ENCODE measurements at places on chromosomes 1 and 21.

GRCh38 chr21:28489162-28489561, 503.5 kb downstream of the LTN1 start:
- no peak for DNase-seq

DNA sequence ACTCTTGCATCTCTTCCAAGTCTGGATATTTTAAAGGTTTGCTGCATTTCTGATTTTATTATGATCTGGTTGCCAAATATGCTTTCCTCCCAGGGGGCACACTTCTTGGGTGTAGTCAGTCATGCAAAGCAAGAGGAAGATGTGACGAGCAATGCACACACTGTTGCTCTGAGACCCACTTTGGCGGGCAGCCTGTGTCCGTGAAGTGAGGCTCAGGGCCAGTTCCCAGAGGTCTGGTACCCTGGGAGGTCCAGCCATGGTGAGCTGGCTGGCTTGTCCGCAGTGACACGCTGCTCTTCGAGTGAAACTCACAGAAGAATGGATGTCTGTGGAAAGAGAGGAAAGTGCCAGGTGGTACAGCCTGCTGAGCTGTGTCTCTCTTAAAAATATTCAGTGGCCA, 52.8 kb upstream of the EDN2 start:
- no peak for DNase-seq

GRCh38 chr1:10962483-10962882, 50.0 kb upstream of the TARDBP start:
- DNase-seq: no peak

- DNase-seq: no peak
These were observed 55.8 kb upstream of the RC3H1 start for GRCh38 chr1:174077749-174078490.

GRCh38 chr1:241997401-241997998, 1.4 kb downstream of the MAP1LC3C start:
- DNase-seq: no peak

- peak; percentile 66 for DNase-seq
These were observed 86.4 kb downstream of the FAF1 start for GRCh38 chr1:50873458-50874187.

GRCh38 chr1:205137901-205138300, 16.1 kb upstream of the RBBP5 start:
- DNase-seq: no peak

- no peak for DNase-seq
These were observed 56.3 kb downstream of the HTR6 start for GRCh38 chr1:19720973-19721372.

DNA sequence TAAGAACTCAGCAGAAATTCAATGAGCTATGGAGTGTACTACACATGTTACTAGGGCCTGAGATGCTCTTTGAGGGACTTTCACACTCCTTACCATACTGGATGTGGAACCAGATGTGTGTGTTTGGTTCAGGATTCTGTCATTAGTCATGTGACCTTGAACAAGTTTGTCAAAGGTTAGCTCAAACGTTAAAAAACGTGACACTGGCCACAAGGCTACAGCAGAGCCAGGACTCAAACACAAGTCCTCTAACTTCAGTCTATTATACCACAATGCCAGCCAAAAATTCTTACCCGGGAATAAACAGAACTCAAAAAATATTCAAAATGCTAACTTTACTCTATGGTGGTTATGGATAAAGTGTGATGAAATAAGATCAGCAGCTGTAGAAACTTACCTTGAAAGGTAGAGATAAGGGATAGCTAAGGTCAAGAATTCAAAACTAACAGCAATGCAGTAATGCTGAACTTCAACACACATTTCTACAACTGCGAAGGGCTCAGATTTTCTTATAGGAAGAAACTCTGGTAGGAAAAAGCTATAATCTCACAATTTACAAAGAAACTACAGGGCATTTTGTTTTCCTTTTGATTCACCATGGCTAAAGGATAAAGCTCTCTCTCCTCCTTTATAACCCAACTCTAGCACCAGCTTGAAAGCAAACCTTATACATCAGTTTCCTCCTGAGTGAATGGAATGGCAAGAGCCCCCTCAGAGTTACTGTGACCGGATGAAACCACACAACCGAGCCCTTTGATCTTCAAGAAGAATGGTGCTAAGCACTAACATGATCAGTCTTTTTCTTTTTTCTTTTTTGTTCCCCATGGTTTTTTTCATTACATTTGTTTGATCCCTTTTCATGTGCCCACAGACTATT, 233.9 kb downstream of the SLC45A1 start:
- DNase-seq: no peak

GRCh38 chr1:19461220-19461554, 24.2 kb downstream of the CAPZB start:
- DNase-seq: no peak

DNA sequence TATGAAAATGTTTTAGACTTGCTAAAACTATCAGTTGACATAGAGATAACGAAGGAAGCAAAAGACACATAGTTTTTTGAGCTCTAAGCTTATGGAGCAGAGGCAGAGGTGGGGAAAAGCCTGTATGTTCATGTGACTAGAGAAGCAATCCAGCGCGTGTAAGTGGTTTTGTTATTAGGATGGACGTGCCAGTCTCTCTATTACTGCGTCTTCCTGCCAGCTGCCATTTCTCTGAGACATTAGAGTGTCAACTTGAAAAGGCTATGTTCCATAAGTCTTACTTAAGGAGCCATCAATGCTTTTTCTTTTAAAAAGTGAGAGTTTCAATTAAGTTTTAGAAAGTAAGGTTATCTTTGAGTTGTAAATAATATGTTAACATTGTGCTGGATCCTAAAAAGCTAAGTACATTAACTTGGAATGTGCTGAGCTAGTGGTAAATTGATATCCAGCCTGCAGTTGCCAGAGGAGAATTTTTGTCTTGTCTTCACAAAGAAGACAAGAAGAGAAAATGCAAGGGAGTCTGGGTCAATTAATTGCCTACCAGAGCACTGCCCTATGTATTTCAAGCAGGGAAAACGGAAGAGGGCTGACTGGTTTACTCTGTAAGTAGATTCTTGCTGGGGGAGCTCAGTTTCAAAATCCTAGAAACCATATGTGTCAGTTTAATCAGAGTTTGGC, 161.8 kb upstream of the B3GALT2 start:
- DNase-seq: no peak

DNA sequence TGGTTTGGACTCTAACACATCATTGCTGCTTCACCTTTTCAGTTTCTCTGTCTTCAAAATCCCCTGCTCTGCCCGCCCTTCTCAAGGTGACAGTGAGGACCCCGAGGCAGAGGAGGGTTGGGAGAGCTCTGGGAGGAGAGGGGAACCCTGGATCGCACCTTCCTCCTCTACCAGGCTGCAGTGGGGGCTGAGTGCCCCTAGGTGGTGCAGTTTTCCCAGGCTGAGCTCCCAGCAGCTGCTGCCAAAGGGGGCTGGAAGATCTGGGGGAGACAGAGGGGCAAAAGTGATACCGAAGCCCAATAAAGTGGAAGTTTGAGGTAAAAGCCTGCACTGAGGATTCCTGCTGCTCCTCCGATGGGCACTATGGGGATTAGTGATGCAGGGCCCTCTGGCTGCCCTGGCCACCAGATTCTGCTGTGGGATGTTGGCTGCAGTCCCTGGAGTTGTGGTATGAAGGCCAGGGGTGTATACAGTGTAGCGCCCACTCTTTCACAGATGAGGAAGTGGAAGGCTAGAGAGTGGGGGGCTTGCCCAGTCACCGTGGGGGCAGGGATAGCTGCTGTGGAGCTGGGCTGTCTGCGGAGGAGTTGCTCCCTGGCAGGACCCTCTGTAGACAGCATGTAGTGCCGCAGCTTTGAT, 40.7 kb upstream of the SCMH1 start:
- peak; percentile 13 for DNase-seq

GRCh38 chr1:54017979-54018378, at the start of gene LDLRAD1:
Gene LDLRAD1, minus strand, starts transcription at chr1:54018186. Its CDS starts 74 bp downstream, at chr1:54018112.
- DNase-seq: no peak

- DNase-seq: no peak
These were observed 172.0 kb downstream of the LRRC40 start for GRCh38 chr1:70033266-70033873.

GRCh38 chr1:185453496-185454192, 136.6 kb upstream of the IVNS1ABP start:
- DNase-seq: no peak

GRCh38 chr1:240309769-240310168, 218.1 kb downstream of the FMN2 start:
- DNase-seq: no peak

DNA sequence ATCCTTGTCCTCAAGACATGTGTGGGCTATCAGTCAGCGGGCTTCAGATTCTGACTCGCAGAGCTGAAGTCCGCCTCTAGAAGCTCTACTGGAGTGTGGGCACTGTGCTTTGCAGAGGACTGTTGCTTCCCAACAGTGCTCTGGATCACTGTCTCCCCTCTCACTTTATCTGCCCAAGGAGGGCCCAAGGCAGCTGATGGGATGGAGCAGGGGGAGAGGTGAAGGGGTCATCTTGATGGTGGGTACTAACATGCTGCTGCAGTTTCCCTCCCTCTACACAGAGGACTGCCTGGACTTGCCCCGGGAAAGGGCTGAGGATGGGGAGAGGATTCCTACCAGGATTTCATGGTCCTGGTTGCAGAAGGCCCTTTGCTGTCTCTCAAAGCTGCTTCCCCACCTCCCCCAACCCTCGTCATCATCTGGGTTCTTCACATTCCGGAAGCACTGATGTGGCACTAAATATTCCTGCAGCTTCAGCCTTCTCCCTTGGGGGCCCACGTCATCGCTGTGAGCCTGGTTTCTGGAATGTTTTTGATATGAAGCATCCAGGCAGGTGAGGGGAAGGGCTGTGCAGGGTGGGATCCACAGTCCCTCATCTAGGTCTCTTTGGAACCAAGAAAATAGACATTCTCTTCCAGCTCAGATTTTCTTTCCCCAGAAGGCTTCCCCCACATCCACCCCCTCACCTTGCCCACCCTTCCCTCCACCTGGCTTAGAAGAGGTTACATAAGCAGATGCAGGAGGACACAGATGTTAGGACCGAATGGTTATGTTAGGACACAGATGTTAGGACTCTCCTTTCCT, 23.2 kb downstream of the NUAK2 start:
- no peak for DNase-seq

DNA sequence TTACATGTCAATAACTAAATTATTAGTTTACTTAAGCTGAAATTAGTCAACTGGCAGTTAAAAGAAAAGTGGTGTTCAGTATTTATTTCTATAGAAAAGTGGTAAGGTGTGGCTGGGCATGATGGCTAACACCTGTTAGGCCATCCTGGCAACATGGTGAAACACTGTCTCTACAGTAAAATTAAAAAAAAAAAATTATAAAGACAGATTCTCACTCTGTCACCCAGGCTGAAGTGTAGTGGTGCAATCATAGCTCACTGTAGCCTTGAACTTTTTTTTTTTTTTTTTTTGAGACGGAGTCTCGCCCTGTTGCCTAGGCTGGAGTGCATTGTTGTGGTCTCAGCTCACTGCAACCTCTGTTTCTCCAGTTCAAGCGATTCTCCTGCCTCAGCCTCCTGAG, 32.9 kb downstream of the WNT4 start:
- DNase-seq: no peak

- peak; percentile 32 for DNase-seq
These were observed 5.3 kb downstream of the E2F2 start for GRCh38 chr1:23525558-23526250.

GRCh38 chr1:66624412-66625060, 90.6 kb downstream of the SGIP1 start:
- no peak for DNase-seq

- no peak for DNase-seq
These were observed 6.6 kb downstream of the PKLR start for GRCh38 chr1:155294520-155295182.

GRCh38 chr1:211133393-211133835, 534 bp downstream of the KCNH1 start:
- no peak for DNase-seq

GRCh38 chr1:201341377-201341776, 36.1 kb downstream of the TNNT2 start:
- DNase-seq: no peak

DNA sequence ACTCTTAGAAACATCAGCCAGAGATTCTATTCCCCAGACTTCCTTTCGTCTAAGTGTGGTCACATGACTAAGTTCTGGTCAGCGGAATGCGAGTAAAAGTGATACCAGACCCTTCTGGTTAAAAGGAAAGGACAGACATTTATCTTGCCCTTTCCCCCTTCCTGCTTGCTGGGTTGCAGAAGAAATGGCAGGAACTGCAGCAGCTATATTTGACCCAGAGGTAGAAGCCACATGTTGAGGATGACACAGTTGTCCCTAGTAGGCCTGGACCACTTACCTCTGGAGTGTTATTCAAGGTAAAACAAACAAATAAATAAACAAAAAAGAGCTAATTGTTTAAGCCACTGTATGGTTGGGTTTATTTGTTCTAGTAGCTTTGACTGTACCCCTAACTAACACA, 73.3 kb downstream of the TAS1R2 start:
- DNase-seq: no peak

- DNase-seq: no peak
These were observed 20.5 kb upstream of the ARTN start for GRCh38 chr1:43913051-43913501.

- no peak for DNase-seq
These were observed 2.9 kb upstream of the PSMB2 start for GRCh38 chr1:35644204-35644603.

GRCh38 chr1:170634293-170634692, 29.6 kb upstream of the PRRX1 start:
- no peak for DNase-seq

- DNase-seq: no peak
These were observed 546.4 kb downstream of the OMA1 start for GRCh38 chr1:58000116-58000515.

DNA sequence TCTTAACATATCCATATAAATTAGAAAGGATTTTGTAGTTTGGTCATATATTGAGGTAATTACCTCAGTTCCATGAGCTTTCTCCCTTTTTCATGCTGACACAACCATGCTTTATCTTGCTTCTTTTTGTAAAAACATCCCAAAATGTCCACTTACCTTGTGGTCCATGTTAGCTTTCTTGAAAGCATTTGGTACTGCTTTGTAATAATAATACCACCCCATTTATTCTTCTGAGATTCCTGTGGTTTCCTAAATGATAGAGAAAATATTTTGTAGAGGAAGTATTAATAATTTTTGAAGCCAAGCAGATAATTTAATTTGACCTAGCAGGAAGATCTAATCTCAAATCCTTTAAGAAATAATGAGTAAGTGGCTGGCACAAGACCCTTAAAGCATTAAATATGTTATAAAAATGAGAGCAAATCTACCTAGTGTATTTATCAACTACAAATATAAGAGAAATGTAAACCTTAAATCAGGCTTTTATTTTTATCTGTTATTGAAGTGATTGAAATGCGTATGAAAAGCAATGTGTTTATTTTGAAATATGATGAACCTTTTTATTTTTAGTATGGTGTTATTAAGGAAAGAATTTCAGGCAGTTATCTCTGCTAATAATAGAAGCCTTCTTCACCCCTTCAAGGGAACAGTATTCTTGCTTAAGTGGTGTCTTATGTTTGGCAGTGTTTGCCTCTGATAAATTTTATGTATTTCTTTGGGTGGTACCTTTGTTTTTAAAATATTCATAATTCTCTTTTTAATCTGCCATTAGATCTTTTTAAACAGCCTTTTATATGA, 9.2 kb downstream of the PRKAA2 start:
- no peak for DNase-seq
